ENCODE measurements at places on chromosomes 3 and 15.

DNA sequence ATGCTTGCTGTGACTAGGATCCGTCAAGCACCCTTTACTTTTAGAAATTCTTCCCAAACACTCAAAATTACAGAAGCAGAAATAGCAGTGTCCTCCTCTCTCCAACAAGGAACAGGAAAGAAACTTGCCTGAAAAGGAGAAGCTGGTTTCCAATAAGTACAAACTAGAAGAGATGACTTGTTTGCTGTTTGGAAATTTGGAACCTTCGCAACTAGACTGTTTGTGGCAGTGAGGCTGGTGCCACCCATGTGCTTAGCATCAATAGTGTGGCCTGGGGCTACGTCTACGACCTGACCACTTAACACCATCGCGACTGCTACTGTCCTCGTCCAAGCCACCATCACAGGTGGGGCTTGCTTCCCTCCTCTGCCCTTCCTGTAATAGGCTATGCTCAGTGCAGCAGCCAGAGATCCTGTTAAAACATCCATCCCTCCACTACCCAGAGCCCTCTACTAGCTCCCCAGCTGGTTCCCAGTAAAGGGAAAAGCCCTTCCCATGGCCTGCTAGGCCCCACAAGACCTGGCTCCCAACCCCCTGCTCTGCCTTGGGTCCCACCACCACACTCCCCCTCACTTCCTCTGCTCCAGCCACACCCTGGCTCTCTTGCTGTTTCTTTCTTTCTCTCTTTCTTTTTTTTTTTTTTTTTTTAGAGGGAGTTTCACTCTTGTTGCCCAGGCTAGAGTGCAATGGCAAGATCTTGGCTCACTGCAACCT, 52.6 kb upstream of the CCR2 start:
- DNase-seq, result no peak

GRCh38 chr3:79368403-79368802, 399.4 kb downstream of the ROBO1 start:
- no peak for DNase-seq

- DNase-seq, result peak; percentile 1
Measured at GRCh38 chr3:126556637-126557414, 1.9 kb downstream of the C3orf22 start.

DNA sequence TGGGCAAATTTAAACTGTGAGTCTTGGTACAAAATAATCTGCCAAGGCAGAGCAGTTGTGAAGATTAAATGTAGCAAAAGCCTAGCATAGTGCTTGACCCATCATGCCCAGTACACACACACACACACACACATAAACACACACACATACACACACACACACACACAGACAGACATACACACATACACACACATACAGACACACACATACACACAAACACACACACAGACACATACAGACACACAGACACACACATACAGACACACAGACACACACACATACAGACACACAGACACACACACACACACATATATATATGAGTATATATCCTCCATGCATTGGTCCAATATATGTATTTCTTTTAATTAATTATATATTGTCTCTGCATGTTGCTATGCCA, 328.8 kb upstream of the DNAJC19 start:
- no peak for DNase-seq

DNA sequence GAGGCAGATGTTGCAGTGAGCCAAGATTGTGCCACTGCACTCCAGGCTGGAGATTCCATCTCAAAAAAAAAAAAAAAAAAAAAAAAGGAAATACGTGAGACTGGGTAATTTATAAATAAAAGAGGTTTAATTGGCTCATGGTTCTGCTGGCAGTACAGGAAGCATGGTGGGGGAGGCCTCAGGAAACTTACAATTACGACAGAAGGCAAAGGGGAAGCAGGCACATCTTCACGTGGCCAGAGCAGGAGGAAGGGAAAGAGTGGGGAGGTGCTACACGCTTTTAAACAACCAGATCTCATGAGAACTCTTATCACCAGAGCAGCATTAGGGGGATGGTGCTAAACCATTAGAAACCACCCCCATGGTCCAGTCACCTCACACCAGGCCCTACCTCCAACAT, 138.2 kb upstream of the IL12A start:
- peak; percentile 28 for DNase-seq

All from BE2C (cell line).